NCI-H524 treated with DMSO at 0.1 percent for 48 hours (cell line): ENCODE measurements at places on chromosomes 5 and 9.

DNA sequence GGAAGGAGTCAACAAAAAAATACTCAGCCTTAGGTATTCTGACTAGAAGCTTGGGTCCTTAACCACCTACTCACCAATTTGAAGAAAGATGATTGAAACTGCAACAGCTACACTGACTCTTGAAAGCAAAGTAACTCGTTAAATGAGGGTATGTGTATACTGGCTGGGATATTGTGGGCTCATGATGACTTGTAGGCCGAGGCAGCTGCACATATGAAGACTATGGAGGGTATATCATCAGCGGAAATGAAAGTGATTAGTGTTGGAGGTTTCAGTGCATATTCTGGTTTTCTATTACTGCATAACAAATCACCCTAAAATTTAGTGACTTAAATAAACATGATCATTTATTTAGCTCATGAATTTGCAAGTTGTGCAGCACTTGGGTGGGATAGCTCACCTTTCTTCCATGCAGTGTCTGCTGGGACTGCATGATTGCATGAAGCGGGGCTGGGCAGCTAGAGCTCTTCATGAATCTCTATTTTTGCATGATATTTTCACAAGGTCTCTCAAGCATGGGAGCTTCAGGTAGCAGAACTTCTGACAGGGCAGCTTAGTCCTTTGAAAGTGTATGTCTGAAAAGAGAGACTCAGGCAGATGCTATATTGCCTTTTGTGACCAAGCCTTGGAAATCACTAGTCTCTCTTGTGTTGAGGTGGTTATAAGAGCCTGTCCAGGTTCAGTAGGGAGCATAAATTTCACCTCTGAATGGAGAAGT, 96.1 kb upstream of the CDKN2B start:
- no peak for DNase-seq

GRCh38 chr5:53603009-53603687, 42.7 kb downstream of the NDUFS4 start:
- DNase-seq: no peak

GRCh38 chr9:124261736-124262648, 4.2 kb downstream of the NEK6 start:
- DNase-seq: no peak

- no peak for DNase-seq
Measured at GRCh38 chr9:34413231-34413852, 36.6 kb upstream of the MYORG start.

- no peak for DNase-seq
Measured at GRCh38 chr9:22645893-22646292, 199.3 kb downstream of the DMRTA1 start.

DNA sequence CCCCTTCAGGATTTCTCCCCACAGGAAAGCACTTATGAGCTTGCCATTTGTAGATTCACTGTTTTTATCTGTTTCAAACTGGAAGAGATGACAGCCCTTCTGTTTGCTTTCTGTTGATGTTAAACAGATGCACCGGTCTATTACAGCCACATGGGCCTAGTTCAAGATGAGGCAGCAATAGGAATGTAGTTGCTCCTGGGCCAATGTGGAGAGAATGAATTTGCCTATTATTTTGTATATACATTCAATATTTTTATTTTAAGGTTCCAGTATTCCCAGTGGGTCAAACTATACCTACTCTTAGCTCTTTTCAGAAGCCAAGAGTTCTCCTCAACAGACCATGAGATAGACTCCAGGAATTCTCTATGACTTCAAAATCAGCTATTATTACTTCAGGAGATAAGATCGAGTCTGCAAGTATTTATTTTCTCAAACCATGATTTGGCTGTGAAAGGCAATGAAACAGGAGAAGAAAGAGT, 461.6 kb downstream of the RASEF start:
- no peak for DNase-seq

DNA sequence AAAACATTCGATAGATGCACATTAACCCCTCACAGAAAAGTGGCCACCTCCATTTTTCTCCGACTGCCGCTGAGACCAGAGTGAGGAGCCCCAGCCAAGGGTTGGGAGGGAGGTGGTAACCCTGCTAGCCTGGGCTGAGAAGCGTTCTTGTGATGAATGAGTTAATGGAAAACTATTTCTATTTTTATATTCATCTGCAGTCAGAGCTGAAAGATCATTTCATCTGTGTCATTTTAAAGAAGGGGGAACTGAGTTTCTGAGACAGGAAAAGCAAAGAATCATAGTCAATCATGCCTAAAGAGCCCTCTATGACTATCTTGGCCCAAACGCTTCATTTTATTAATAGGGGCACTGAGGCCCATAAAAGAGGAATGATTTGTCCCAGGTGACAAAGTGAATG, 229.5 kb downstream of the PAPPA start:
- DNase-seq: no peak

- no peak for DNase-seq
Measured at GRCh38 chr5:167219298-167219697, 1072.1 kb upstream of the WWC1 start.

DNA sequence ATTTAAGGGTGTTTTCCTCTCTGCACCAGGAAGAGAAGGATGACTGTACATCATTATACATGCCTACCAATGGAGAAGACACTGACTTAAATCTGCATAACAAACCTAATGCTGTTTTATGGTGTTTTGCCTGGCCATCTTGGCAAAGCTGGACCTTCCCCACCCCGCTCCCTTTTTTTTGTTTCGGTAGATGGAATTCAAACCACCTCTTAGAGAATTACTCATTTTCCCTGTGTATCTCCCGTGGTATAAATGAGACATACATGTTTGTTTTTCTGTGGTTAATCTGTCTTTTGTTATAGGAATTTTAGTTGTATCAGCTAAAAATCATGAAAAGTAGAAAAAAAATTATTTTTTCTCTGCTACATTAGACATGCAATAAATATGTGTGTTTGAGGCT, 28.8 kb downstream of the IL12B start:
- no peak for DNase-seq

- no peak for DNase-seq
Measured at GRCh38 chr5:16721151-16722096, 104.6 kb upstream of the RETREG1 start.

GRCh38 chr5:55927861-55928655, 66.7 kb downstream of the IL6ST start:
- no peak for DNase-seq

DNA sequence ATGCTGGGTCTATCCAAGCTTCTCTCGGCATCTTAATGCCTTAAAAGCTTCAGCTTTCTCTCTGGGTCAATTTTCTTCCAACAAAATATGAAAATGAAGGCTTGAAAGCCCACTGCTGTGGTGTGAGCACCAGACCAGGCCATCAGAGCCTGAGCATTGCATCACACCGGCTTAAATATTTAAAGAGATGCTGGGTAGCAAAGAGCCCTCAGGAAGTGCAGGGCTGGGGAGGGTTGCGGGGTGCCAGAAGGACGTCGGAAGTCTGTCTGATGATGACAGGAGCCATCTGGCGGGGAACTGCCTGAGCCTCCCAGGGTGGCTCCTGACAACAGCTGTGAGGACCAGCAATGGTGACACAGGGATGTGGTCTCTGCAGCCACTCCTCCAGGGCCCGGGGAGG, 185.5 kb downstream of the OLFM1 start:
- DNase-seq: peak; percentile 79

DNA sequence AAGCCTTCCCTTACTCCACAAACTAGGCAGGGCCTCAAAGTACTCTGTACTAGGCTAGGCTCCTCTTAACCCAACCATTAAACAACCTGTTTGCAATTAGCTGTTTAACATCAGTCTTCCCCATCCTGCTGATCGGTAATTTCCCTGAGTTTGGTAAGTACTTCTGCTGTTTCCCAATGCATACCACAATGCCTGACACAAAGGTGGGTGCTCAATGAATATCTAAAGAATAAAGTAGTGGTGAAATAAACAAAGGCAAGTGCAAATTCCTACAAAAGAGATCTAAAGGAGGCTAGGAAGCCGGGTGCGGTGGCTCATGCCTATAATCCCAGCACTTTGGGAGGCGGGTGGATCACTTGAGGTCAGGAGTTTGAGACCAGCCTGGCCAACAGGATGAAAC, 25.0 kb downstream of the FBXW2 start:
- no peak for DNase-seq

DNA sequence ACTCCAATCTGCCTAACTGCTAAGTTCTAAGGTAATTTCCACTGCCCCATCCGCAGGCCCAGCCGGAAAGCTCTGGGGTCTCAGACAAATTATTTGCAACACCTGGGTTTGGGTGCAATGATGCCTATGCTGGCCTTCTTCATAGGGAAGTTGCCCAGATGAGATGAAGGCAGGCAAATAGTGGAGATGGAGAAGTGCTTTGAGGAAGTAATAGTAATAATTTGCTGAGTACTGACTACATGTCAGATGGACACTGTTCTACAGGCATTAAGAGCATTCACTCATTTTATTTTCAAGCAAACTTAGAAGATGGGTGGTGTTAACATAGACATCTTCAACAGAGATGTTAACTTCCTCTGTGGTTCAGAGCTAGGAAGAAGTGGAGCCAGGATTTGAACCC, 3.8 kb downstream of the PCDH12 start:
- DNase-seq: no peak

DNA sequence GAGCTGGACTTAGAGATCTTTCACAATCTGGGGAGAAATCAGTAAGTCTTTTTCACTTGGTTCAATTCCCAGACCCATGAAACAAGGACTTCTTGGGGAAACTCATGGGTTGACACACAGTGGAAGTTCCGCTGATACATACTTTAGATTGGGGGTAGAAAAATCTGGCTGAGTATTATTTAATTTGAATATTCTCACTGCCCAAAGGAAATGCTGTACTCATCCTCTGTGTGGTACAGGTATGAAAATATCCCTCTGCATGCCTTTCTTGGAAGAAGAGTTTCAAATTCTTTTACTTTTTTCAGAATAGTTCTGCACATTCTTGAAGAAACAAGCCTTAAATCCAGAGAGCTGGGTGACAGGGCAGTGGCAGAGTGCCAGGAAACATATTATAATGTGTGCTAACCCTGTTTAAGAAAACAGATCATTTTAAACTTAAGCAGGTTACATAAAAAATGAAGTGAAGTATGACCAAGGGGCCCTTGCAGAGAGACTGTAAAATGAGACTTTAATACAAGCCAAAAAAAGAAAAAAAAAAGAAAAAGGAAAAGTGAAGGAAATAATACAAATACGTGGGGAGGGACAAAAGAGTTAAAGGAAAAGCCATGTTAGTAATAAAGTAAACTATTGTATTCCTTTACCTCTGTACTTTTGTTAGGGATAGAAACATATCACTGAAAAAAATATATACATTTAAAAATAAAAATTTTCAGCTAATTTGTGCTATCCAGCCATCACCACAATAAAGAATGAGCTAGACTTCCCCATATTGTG, 173.4 kb upstream of the NR3C1 start:
- no peak for DNase-seq

- no peak for DNase-seq
Measured at GRCh38 chr9:95383185-95383676, 65.7 kb upstream of the FANCC start.

DNA sequence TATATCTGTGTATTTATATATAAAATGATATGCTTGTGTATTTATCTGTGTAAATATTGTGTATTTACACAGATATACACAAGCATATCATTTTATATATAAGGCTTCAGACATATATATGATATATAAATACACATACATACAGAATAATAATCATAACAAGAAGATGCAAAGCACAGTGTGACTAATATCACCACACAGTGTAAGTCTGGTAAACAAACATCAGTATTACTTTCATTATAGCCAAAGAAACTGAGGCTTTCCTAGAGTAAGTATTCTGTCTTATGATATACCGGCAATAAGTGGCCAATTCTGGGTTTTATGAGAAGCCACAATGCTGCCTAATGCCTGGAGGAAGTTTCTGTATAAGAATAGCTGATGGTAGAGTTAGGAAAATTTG, 29.9 kb upstream of the RAPGEF6 start:
- DNase-seq: no peak
